ENCODE measurements at places on chromosomes 6 and 20.

DNA sequence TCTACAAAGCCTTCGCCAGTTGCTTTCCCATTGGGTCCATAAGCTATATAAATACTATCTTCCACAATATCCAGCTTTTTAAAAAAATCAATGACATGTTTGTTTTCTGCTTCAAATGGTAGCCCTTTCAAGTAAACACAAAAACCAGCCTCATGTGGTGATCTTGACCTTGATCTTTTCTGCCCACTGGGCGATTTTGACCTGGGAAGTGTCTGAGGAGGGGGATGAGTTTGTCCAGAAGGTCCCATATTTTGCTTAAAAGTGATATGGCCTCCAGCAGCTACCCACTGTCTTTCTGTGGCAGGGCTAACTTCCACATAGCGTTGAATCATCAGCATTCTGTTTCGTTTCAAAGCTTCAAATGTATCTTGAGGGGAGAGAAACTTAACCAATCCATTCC lies 10.8 kb downstream of the CPNE1 start:
- no peak for DNase-seq

GRCh38 chr6:166556863-166557322 lies 29.6 kb downstream of the RAMACL start:
- peak; percentile 28 for DNase-seq

- DNase-seq = no peak
These were observed 3.2 kb upstream of the NINL start for GRCh38 chr20:25588491-25588890.

- no peak for DNase-seq
These were observed 54.2 kb downstream of the OPN5 start for GRCh38 chr6:47836046-47836445.

GRCh38 chr6:56984884-56985283 lies 30.0 kb downstream of the BEND6 start:
- DNase-seq = no peak

GRCh38 chr20:57275334-57275733 lies 8.9 kb upstream of the BMP7 start:
- no peak for DNase-seq

DNA sequence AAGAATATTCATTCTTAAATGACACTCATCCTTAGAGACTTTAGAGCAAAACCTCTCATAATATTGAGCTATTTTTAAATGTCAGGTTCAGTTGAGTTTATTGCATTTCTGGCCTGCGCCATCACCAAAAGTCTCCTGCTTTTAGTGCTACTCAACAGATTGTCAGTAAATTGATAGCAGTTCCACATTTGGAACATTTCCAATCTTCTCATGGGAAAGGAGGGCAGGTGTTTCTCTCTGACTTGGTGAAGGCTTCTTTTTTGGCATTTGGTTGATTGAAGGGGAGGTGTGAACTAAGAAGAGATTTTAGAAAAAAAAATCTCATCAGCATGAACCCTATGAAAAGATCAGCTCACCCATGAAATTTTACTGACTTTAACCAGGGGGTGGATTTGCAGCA lies 125.9 kb upstream of the INSM1 start:
- no peak for DNase-seq

- DNase-seq = no peak
These were observed 96.1 kb downstream of the LAMA2 start for GRCh38 chr6:128979071-128979470.

DNA sequence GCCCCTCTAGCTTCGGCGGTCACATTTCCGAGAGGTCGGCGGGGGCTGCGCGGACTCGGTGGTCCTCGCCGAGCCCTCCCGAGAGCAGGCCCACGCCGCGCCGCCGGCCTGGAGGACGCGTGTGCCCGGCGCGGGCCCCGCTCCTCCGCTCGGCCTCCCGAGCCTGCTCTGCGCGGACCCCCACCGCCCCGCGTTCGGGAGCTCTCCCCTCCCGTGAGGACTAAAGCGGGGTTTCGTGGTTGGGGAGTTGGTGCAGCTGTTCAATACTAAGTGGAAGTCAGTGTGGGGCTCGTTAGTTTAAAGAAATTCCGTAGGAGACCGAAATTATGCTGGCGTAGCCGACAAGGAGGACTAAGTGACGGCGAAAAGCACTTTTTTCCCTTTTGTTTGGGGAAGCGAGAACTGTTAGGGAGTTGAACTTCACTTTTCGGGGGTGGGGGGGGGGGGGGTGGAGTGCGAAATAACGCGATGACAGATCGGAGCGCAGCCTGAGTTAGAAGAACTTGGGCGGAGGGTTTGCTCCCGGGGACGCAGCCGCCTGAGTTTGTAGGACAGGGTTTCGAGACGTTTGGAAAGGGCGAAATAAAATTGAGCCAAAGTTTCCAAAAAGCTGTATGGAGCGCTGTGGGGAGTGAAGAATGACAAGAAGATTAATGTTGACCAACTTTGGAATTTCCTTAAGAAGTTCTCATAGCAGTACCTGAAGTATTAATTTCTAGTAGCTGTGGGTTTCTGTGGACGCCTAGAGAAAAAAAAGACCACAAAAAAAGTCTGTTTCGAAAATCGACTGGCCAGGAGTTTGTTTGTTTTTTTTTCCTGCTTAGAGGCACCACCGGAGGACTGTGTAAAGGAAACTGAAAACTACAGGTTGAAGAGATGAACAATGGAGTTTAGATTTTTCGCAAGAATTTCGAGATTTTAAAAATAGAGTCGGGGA lies 1.4 kb downstream of the QKI start:
- DNase-seq = peak; percentile 53

DNA sequence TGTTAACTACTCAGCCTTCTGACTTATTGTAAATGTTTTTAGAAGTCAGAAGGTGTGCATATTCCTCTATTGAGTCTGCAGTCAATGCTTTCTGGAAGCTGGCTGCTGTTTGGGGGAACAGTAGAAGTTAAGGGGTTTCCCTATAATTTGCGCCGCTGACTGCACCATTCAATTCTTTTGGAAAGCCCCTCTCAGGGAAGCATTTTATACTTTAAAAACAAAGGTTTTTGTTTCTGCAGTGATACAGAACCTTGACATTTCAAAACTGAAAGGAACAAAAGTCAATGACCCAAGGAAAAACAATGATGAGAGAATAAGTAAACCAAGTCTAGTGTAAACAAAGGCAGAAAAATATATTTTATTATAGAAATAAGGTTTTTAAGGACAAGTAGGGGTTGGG lies 120.8 kb upstream of the TNFAIP3 start:
- DNase-seq = no peak

DNA sequence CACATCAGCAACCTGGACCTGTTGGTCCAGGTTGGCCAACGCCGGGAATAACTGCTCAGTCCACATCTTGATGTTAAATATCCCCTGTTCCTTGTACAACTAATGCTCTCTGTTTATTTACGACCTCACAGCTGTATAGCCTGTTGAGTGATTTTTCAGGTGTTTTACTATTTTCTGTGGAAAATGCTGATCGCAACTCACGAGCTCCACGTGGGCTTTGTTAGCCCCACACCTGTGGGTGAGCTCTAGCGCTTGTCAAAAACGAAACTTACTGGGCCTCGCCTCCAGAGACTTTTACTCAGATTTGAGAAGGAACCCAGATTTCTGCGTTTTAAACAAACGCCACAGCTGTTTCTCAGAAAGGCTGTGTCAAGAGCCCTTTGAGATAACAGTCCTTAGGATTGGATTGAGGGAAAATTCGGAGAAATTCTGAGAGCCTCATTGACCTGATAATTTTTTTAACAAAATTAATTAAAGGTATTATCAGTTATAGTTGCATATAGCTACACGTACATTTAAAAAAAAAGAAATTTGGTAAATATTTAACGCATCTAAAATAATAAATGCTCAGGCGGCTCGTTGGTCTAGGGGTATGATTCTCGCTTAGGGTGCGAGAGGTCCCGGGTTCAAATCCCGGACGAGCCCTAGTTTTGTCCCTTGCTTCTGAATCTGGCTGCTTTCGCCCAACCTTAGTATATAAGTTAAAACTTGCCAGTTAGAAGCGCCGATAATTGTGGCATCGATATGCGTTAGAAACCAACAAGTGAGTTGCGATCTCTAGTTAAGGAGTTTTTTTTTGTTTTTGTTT lies 16.7 kb downstream of the HMGN4 start:
- DNase-seq = peak; percentile 63

- DNase-seq = peak; percentile 79
These were observed 38.7 kb downstream of the MAP3K5 start for GRCh38 chr6:136753624-136754023.

GRCh38 chr20:9490631-9491030 lies 23.8 kb upstream of the LAMP5 start:
- DNase-seq = no peak

DNA sequence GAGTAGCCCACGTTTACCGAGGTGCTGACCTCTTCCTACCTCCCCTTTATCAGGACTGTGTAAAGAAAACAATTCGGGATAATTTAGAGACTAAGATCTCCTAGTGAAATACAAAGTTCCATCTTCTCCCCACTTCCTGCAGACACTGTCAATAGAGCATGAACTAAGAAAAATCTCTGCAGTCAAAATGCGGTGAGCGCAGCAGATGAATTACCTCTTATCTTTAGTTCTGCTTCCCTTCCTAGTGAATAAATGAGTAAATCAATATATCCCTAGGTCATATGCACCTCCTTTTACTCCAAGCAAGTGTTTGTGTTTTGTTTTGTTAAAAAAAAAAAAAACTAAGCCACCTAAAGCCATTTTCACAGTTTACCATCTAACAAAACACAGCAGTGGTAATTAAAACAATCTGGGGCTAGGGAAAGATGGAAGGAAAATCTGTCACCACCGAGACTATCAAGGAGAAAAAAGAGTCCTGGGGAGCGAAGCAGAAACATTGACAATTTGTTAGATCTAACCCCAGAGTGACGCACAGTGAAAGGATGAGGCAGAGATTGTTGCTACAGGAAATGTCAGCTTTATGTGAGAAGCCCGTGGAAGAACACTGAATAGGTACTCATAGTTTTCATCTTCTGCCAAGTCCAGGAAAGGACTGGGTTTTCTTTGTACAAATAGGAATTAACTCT lies 159.4 kb upstream of the SPTLC3 start:
- no peak for DNase-seq

- no peak for DNase-seq
These were observed 56.4 kb upstream of the RPS6KA2 start for GRCh38 chr6:166683477-166683876.

- DNase-seq = no peak
These were observed 126.6 kb downstream of the ADAT2 start for GRCh38 chr6:143323729-143324470.

GRCh38 chr6:98260382-98260781 lies 574.0 kb upstream of the POU3F2 start:
- no peak for DNase-seq

DNA sequence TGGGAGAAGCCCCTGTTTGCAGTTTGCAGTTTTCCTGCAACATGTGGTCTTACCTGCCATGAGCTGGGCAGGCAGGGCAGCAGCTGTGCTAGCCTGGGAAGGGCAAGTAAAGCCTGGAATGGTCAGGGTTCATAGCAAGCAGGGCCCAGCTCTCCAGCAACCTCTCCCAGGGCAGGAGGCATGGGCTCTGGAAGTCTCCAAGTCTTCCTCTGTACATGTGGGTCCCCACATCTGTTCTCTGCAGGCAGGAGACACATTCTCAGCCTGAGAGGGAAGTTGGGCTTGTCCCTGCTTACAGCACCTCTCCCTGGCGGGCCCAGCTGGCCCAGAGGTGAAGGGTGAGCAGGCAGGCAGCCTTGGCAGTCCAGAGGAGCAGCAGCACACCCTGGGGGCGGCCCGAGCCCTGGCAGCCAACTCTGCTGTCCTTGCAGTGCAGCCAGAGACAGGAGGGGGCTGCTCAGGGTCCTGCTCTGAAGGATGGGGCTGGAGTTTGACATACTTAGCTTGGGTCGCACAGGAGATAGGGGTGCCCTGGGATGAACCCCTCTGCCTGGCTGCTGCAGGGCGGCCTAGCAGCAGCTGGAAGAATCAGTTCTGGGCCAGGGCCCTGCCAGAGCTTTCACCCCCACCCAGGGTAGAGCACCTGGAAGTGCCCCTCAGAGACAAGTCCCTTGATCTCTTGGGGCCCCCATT lies 176.0 kb downstream of the MRPL14 start:
- DNase-seq = no peak

GRCh38 chr6:150539111-150539510 lies 60.6 kb upstream of the PLEKHG1 start:
- DNase-seq = no peak

DNA sequence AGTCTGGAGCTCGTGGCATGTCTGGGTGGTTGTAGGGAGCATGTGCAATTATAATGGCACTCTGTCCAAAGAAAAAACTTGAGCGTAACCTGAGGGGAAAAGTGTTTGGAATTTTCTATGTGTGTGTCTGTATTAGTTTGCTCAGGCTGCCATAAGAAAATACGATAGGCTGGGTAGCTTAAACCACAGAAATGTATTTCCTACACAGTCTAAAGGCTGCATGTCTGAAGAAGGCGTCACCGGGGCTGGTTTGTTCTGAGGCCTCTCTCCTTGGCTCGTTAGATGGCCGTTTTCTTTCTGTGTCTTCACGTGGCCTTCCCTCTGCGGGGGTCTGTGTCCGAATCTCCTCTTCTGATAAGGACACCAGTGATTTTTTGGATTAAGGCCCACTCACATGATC lies 59.0 kb downstream of the IGF2R start:
- no peak for DNase-seq

DNA sequence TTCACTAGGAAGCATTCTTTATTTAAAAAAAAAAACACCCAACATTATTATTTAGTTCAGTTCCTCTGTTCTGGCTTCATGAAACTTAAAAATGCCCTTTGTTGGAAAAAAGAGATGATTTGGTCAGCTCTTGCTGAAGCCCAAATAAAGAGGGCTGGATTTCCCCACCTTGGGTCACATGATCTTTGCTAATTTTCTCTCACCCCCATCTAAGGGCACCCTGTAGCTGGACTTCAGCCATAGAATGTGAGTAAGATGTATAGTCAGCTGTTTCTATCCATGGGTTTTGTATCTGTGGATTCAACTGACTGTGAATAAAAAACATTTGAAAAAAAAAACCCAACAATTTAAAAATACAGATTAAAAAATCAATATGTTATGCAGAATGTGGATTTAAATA lies 213.9 kb upstream of the SULF2 start:
- no peak for DNase-seq

- no peak for DNase-seq
These were observed 93.5 kb downstream of the CDC5L start for GRCh38 chr6:44481056-44481455.

GRCh38 chr6:143232849-143233248 lies 172.2 kb downstream of the AIG1 start:
- DNase-seq = peak; percentile 3

GRCh38 chr20:37389241-37389747 lies 43.4 kb downstream of the SRC start:
- DNase-seq = no peak

- no peak for DNase-seq
These were observed 209.1 kb upstream of the JARID2 start for GRCh38 chr6:15036690-15037245.

DNA sequence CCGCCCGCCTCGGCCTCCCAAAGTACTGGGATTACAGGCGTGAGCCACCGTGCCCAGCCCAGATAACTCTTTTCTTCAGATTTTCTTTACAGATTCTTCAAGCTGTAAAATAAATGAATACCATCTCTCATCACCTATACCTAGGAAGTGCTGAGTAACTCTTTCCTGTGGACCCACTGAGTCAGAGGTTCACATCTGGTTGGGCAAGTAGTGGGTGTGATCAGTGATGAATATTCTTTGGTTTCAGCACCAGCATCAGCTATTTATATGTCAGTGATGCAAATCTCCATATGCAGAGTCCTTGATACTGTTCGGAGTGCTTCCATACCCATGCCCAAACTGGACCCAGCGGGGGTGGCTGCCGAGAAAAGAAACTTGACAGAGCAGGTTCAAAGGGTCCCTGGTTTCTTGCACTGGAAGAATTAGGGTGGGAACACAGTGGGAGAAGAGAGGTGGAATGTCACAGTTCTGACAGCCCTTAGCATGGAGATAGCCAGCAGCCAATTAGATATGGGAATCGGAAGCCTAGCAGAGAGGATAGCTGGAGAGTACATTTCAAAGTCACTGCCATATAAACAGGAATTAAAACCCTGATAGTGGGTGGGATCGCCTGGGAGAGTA lies 64.9 kb upstream of the DDR1 start:
- peak; percentile 22 for DNase-seq
